H1 (cell line): ENCODE measurements at places on chromosomes 7 and 10. TPM values are rescaled to one million over a fixed set of nuclear protein-coding genes. Genes with fewer than 3 reads are reported as not detected.

GRCh38 chr7:41882256-41882655 lies 179.4 kb upstream of the INHBA start:
- DNase-seq: no peak

The SYT15 gene
- total RNA-seq: 0.61 and 1.5 TPM in 2 replicates

GRCh38 chr10:93077860-93078337 lies 4.2 kb downstream of the CYP26A1 start:
- no peak for DNase-seq

DNA sequence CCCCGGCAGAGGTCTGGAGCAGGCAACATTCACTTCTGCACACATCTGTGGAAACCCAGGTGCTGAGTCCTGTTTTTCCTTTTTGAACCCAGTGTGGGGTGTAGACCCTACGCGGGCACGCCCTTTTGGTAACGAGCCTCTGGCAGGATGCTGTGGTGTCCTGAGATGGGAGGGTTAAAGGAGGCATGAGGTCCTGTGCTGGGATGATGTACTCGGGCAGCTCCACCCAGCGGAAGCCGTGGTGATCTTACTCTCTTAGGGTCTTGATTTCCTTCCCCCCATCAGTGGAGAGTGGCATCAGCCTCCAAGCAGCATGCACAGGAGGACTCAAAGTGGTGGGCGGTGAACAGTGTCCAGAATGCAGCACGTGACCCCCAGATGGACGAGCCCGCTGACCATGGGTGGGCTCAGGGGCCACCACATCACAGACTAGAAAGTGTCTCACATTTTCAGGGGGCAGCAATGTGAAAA lies 148.6 kb downstream of the DNAJB6 start:
- DNase-seq: no peak

DNA sequence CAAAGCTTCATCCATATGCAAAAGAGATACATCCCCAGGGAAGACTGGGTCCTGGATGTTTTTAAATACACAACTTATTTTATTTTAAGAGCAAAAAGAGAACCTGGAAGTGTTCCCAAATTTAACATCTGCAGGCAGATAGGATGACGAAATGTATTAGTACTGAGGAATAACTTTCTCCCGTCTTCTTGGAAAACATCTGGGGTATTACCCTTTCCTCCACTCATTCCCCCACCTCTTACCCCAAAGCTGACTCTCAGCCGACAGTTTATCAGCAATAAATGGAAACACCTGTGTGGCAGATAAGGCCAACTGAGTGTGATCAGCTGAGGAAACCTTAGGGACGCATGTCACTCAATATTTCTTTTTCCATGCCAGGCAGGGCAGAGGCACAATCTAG lies 435.6 kb upstream of the NPVF start:
- no peak for DNase-seq

DNA sequence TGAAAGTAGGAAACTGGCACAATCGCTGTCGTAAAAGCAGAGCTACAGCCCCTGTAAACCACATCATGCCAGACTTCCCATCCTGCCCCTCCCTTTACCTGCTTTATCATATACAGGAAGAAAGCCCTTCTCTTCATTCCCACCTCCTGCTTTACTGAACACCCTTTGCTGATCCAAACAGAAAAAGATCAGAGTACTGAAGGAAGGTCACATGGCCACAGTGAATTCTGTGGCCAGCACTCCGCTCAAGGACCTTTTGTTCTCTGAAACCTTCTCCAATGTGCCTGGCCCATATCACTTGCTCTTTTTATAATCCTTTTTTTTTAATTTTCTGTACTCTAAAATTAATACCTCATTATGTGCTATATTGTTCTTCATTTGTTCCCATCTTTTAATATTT lies 108.8 kb upstream of the LRGUK start:
- no peak for DNase-seq

GRCh38 chr10:93656155-93656554 lies 43.8 kb downstream of the PDE6C start:
- no peak for DNase-seq

DNA sequence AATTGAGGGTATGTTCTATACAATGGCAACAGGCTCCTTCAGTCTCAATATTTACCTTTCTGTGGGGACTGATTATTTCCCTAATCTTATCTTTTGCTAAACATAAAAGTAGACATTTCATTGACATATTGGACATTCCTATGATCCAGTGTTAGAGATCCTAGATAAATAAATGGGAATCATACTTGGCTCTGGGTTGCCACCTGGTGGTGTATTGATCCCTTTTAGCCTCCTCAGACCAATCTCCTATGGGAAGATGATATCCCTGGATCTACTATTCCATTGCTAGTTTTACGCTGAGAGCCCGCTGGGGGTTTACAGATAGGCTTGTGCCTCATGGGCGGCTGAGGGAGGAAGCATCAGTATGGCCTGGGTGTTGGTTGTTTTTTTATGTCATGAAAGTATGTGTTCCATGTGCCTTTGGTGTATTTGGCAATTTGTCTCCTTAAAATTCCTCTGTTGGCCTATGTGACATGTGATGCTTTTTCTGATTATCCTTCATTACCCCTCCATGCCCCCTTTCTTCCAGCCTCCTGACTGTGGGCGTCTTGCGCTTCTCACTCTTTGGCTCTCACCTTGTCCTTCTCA lies 18.8 kb downstream of the CELF2 start:
- no peak for DNase-seq

DNA sequence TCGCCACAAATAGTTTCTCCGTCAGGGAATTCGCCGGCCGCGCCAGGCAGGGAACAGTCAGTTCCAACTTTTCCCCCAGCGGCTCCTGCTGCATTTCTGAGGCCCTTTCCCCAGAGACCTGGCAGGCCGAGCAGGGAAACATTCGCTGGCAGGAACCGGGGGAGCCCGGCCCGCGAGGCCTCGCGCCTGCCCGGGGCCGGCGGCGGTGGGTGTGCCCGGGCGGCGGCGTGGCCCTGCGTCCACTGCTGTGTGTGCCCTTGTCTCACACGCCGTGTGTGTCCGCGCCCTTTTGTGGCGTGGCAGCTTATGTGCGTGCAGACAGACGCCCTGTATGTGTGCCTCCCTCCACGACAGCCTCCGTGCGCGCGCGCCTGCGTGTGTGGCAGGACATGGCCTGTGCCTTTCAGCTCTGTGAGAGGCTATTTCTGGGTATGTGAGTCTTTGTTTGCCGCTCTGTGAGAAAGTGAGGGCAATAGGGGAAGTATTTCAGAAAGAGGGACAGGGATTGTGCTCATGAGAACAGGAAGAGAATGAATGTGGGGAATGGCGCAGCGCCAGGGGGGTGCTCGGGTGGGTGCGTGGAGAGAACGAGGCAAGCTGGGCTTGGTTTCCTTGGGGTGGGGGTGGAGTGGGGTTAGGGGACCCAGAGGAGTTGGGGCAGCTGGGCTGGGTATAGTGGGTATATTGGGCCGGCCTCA lies 689 bp upstream of the SMARCD3 start:
- DNase-seq: peak; percentile 58

The CABCOCO1 gene
- not detected in 2 replicates for total RNA-seq

DNA sequence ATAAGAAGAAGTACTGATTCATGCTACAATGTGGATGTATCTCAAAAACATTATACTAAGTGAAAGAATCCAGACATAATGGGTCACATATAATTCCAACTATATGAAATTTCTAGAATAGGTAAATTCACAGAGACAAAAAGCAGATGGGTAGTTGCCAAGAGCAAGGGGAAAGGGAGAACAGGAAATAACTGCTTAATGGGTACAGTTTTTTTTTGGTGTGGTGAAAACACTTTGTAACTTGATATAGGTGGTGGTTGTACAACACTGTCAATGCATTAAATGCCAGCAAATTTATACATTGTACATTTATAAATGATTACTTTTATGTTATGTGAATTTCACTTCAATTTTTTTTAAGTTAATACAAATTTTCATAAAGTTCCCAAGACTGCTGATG lies 19.4 kb upstream of the LRRN3 start:
- no peak for DNase-seq

DNA sequence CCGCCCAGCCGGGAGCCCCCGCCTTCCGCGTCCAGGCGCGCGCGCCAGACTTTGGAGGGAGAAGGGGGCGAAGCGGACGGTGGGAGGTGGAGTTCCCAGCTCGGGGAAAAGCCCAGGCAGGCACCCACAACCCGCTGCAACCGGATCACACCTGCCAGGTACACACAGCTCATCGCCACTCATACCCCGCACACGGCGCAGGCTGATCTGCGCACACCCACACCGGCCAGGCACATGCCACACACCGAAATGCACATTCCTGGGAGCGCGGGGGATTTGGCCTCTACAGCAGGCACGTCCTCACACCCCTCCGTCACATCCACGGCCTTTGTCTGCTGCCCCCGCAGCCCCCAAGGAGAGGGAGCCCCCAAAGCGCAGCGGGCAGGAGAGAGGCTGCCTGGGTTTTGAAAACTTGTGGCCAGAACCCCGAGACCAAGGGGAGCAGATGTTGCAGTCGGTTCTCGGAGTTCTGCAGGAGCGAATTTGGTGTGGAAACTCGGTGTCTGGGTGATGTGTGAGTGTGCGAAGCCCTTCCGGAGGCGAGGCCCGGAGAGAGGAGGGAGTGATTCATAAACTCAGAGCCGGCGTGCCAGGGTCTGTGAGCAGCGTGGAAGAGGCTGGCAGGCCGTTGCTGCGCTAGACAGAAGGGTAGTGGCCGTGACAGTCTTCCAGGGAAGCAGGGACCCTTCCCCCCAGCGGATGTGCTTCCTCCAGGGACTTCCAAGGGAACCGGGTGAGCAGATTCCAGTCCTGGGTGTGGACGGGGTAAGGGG lies 734 bp downstream of the CHST3 start:
- no peak for DNase-seq

- DNase-seq: no peak
Observed at GRCh38 chr10:24333736-24334135, 124.8 kb downstream of the KIAA1217 start.

DNA sequence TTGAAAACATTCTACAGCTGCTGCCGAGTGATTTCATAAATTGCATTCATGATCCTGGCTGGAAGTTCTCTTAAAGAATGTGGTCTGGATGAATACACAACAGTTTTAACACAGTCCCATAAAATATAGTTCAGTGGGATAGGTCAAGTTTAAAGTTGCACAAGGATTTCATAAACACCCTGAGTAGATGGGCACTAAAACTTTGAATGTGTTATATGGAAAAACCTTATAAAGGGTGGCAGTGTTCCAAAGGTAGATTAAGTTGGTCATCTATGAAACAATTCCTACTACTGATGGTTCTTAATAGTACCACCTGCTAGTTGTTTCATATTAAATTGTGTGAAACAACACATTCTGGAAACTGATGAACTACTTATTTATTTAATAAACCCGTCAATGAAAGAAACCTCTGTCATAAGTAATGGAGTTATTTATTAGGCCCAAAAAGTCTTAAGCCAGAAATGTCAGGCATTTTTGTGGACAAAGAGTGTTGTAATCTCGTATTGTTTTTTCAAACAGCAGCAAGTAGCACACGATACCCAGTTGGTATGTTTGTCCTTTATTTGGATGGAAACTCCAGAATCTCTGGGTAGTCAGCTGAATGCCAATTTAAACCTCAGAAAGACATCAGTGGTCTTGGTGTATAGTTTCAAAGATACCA lies 14.3 kb upstream of the RPA3 start:
- DNase-seq: no peak

DNA sequence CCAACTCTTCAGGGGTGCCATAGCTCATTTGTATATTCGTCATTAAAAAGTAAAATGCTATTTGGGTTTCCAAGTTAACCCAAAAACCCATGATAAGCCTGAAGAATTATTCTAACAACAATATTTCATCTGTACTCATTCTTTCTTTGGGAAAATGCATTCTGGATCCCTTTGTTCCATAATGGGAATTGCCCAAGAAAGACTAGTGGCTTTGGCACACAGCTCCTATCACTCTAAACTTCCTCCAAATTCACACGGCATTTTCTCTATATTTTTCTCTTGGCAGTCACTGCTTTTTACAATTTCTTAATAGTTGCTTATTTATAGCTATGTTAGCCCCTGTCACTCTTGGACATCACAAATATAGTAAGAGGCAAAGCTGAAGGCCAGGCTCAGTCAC lies 29.1 kb downstream of the CHCHD3 start:
- no peak for DNase-seq

DNA sequence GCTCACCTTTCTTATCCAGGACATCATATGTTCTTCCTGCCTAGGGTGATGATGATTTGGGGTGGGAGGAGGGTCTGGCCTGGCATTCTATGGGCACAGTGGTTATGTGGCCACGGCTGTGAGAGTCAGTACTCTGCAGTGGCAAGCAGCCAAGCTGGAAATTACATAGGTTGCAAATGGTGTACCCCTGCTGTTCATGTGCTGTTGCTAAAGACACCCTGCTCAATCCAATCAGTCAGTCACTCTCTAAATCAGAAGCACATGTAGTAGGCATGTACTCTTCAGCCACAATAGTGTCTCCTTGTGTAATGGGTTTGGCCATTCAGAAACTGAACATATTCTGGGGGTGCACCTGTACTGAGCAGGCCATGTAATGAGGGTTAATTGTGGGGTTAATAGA lies 449.1 kb upstream of the ANKRD30A start:
- DNase-seq: no peak

The GPNMB gene
- 0.52 and 1.1 TPM in 2 replicates for total RNA-seq

The RNLS gene
- 7.5 TPM in 2 replicates for total RNA-seq

DNA sequence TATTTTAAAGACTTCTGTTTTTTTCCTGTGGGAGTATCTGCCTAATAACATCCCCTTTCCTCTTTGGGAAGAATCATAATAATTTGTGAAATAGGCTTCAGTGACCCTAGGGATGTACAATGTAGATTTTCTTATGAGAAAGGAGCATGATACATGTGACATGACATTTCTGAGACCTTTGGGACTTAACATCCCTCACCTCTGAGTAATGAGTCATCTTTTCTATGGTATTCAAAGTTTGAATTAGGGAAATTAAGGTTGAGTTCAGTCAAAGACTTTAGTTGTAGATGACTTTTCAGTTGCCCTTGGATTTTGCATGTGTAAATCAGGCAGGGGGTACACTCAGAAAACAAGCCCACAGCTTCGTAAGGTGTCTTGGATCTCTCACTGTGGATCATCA lies 14.3 kb downstream of the GRK5 start:
- DNase-seq: no peak

DNA sequence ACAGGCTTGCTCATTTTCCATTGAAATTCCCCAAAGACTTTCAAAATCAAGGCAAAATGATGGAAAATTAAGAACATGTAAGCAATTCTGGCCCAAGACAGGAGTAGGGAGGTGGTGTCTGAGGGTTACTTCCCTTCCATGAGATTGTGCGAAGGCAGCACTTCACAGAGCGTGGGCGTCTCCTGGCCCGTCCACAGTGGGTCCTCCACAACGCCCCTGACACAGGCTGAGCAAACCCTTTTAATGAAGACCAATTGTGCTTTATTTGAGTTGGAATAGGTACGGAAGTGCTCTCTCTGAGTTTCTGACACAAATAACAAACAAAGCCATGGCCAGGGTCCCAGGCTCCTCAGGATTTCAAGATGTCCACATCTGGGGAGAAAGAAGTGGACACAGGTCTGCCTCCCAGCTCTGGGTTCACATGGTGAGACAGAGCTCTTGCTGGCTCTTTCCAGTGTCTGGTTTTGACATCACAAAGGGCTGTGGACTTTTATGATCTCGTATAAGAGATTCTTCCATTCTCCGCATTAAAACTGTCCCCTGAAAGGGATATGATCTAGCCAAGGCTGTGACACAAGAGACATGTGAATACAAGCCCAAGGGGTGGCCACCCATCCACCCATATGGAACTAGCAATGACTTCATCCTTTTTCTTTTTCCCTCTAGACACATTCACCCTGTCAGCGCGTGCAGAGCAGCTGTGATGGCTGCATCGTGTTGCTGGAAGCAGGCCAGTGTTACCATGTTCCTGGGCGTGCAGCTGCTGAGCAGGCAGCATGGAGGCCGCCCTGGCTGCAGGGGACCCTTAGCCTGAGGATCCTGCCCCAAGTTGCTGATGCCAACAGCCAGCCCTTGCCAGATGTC lies 145.6 kb downstream of the ADAM12 start:
- DNase-seq: no peak
